Pulmonary artery endothelial cell (primary cell): ENCODE measurements at places on chromosomes 1 and 21.

DNA sequence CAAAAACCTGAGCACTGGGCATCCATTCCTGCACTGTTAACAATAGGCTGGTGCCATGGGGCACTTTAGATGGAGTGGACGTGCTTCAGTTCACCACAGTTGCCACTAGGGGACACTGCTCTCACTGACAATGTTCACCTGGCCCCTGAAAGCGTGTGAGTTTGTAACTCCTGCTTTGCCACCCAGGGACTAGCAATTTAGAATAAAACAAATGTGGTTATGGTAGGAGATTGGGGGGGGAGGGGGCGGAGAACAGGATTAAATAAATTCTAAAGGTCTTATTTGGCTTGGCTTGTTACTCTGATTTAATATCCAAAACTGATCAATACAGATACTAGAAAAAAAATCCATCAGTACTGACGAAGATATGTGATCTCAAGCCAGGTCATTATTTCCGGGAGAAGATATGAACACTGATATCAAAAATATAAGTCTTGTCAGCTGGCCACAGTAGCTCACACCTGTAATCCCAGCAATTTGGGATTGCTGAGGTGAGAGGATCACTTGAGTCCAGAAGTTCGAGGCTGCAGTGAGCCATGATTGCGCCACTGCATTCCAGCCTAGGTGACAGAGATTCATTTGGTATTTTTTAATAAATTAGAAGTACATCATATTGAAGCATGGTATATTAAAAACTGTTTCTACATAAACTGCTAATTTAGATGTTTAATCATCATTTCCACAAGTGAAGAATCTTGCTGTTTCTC lies 23.2 kb downstream of the INTS7 start:
- DNase-seq: peak; percentile 22

GRCh38 chr1:230347896-230348295 lies 78.2 kb downstream of the PGBD5 start:
- no peak for DNase-seq

GRCh38 chr1:186679924-186680244 lies 339 bp downstream of the PTGS2 start:
- no peak for DNase-seq

DNA sequence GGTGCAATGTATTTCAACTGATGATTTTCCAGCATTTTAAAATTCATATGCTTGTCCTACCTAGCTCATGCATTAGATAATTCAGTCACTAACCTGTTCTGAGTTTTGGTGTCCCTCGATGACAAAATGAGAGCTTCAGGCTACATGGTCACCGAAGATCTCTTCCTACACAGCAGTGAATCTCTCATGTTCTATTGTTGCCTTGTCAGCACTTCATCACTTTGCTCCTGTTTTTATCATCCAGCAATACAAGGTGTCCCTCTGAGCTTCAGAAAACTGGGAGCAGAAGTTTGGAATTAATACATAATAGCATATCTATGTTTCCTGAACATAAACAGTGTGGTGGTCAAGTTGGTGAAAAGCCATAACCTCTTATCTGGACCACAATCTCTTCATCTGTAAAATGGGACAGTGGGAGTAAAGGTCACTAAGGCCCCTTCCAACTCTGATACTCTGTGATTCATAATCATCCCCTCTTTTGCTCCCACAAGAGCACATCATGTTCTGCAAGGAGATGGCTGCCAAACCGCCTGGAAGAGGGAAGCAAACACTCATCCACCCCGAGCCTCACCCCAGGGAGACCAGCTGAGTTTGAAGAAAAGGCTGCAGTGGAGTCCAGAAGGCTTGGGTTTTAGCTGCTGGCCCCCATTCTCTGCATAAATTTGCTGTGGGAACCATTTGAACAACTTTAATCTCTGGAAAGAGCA lies 137.9 kb upstream of the F3 start:
- DNase-seq: no peak

- no peak for DNase-seq
Observed at GRCh38 chr1:183588827-183589226, 1.4 kb downstream of the NCF2 start.

DNA sequence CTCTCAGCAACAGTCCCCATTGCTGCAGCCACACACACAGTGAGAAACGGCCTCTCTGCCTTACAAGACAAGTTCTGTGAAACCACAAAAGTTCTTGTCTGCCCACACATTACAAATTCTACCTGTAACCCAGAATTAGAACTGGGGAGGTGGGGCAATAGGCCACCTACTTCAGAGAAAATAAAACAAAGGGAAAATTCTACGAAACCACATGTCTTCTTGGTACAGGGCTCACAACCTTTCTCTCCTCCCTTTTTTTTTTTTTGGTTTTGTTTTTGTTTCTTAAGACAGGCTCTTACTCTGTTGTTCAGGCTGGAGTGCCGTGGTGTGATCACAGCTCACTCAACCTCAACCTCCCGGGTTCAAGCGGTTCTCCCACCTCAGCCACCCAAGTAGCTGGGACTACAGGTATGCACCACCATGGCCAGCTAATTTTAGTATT lies 30.2 kb downstream of the LPAR3 start:
- DNase-seq: no peak

GRCh38 chr1:37722181-37723071 lies 30.1 kb downstream of the CDCA8 start:
- no peak for DNase-seq

- no peak for DNase-seq
Observed at GRCh38 chr1:175399795-175400194, 207.2 kb upstream of the KIAA0040 start.

DNA sequence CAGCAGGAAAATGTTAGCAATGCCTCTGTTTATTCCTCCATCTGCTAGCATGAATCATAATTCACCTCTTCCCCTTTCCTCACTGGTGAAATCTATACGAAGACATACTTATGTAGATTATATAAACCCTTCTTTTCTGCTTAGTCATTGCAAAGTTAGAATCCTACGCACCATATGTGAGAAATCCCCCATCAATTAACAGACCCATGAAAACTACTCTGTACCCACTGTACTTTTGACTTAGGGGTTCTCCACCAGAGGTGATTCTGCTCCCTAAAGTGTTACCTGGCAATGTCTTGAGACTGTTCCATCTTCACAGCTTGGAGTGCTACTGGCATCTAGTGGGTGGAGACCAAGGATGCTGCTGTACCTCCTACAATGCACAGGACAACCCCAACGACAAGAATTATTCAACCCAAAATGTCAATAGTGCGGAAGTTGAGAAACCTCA lies 49.6 kb upstream of the KCTD3 start:
- no peak for DNase-seq

DNA sequence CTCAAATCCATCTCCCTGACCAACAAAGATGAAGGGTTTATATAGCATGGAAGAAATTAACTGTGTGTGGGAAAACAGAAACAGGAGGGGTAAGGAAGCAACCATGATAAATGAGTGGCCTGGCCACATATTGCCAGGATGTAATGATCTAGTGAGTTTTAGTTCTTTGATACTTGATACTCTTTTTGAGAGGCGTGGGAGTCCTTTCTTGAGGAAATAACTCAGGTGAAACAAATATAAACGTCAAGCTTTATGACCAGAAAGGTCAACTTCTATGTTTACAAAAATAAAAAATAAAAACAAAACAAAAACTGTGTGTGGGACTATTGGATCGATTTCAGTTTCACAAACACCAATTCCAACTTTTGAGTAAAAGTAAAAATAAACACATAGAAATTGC lies 860.8 kb upstream of the B3GALT2 start:
- no peak for DNase-seq

- DNase-seq: no peak
Observed at GRCh38 chr1:168089326-168089978, 47.3 kb downstream of the GPR161 start.

- DNase-seq: no peak
Observed at GRCh38 chr1:158951956-158952355, 20.6 kb downstream of the PYHIN1 start.

- DNase-seq: no peak
Observed at GRCh38 chr1:241447031-241447644, 72.4 kb downstream of the FH start.

GRCh38 chr21:28790335-28790734 lies 202.3 kb downstream of the LTN1 start:
- no peak for DNase-seq

DNA sequence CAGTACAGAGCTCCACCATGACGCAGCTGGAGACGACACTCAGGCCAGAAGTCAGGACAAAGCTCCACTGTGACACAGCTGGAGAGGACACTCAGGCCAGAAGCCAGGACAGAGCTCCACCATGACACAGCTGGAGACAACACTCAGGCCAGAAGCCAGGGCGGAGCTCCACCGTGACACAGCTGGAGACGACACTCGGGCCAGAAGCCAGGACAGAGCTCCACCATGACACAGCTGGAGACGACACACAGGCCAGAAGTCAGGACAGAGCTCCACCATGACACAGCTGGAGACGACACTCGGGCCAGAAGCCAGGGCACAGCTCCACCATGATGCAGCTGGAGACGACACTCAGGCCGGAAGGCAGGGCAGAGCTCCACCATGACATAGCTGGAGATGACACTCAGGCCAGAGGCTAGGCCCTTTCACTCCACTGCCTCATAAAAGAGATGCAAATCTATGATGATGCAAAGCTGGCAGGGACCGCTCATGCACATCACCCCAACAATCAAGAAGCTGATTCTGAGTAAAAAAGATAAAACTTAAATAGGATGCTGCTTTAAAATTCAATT lies 13.6 kb upstream of the OR2B11 start:
- DNase-seq: no peak

DNA sequence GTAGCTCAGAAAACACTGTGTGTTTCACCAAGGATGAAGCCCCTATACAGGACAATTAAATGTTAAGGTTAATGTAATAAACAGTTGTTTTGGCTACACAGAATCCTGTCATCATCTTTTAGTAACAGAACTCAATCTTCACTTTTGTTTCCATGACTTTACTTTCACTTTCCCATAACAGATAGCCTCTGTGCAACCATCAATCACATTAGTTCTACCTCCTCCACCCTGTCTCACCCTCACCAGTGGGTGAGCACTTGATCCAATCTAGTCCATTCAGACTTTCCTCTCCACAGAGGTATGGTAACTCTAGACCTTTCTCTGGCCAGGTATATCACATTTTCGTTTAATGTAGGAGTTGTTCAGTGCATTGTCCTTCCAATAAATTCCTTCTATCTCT lies 1018.5 kb downstream of the ADGRL2 start:
- DNase-seq: no peak

DNA sequence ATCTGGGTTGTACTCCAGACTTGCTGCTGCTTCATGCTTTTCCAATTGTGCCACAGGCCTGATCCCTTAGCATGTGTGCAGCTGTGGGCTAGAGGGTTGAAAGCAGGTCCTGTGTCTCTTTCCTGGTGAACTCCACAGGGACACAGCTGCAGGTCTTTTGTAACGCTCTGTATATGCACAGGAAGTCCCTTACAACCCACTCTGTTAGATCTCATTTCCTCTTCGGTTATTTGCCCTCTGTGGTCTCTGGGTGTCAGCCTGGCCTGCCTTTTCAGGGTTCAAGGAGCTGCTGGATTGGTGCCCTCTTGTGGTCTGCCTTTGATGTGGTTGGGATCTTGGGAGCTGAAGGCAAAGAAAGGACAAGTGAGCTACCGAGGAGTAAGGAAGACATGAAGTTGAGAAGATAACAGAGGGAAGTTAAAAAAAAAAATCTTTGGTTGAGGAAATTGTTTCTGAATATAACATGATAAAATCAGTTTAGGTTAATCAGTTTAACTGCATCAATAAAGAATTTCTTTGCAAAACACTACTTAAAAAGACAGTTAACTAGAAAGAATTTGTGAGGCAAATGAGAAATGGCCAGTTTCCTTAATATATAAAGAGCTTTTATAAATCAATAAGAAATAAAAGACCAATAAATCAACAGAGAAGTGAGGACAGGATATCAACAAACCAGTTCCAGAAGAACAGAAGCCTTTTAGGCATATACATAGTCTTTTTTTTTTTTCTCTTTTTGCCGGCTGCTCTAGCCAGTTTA lies 44.1 kb downstream of the UCK2 start:
- DNase-seq: no peak

DNA sequence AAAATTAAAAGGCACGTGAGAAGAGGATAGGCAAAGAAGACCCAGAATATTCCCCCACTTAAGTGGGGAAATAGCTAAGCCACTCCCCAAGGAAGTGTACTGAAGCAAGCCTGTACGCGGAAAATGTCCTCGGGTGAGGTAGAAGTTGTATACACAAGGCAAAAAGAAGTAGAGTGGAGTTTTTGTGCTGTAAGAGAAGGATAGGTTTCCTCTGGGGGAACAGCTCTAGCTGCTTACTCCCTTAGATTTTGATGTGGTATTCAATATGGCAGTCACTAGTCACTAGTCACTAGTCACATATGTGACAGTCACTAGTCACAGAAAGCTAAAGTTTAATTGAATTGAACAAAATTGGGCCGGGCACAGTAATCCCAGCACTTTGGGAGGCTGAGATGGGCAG lies 7.6 kb downstream of the TXNIP start:
- no peak for DNase-seq

DNA sequence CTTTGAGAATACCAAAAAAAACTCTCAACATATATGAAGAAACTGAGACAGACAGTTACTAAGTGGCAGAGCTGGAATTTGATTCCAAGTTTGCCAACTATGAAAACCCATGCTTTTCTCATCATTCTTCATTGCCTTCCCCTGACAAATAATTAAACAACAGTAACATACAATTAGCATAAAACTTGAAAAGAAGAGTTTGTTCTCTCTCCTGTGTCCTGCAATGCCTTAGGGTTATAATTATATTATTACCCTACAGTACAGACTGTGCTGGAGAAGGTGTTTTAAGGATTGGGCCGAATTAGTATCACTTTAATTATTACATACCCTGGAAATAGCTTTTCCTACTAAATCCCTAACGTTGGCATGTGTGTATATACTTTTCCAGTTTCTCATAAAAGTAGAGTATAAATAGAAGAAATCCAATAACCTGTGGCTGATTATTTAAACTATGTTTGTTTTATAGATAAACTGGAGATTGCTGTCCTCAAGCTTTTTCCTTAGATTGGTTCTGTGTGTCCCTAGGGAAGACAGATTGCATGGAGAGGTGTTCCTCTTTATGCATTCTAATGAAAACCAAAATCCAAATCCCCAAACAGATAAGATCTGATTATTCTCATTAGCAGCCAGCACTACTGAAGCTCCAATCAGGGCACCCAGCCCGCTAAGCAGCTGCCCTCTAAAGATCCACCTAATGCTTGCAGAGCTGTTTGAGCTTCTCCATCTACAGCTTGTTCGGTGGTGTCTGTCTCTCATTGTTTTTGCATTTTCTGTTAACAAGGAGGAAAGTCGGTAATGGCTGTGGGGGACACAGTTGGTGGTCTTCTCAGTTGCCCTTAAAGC lies 156.3 kb downstream of the TM2D1 start:
- DNase-seq: no peak

- no peak for DNase-seq
Observed at GRCh38 chr1:209772126-209772525, 12.2 kb downstream of the C1orf74 start.

- no peak for DNase-seq
Observed at GRCh38 chr1:37332126-37332525, 142.3 kb upstream of the ZC3H12A start.

- DNase-seq: no peak
Observed at GRCh38 chr1:25031966-25032667, 102.0 kb upstream of the RUNX3 start.

DNA sequence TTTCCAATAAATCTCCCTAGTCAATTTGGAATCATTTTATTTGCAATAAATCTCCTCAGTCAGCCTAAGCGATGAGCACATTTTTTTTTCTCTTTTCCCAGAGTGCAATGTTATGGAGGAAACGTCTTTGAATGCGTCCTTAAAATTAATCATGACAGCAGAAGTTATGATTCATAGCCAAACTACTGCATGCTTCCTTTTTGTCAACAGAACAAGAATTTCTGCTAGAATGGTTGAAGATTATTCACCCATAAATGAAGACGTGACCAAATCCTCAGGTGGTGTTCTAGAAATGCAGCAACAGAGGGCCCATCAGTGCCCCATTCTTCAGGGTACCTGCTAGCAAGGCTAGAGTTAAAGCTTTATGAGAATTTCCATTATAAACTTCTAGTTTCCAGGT lies 407.9 kb upstream of the PKN2 start:
- peak; percentile 8 for DNase-seq
